Testis (tissue), 5 donors: ENCODE measurements at places on chromosomes 7 and 10. TPM values are rescaled to one million over a fixed set of nuclear protein-coding genes. Genes with fewer than 3 reads are reported as not detected.

DNA sequence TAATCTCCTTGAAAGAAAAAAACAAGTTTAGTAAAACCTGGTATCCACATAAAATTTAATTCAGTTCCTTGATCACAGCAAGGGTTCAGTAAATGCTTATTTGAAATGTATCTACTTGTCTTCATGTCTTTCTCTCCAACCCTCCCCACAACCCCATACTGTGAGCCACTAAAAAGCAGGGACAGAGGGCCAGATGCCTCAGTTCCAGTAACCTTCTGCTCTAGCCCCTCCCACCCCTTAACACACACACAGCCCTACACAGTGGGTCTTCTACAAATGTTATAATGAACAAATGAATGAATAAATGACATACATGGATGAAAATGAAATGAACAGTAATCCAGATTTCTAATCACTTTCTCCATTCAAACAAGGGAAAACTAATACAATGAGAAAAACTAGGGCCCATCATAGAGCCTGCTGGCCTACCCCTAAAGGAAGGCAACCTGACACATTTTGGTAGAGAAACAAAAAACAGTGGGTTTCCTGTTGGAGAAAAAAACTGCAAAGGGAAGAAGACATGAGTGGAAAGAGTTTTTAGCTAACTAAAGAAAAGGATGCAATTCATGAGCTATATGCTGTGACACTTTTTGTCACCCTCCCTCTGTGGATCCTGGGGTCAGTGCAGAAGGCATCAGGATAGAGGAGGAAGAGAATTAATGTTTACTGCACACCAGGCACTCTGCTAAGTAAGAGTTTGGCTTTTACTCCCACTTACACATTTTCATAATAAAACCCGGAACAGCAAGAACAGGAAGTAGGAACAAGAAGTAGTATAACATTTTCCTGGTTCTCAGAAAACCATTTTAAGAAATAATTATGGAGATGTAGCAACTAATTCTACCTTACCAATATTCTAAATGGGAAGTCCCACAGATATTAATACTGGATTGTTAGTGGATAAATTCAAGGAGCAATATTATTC is 38.1 kb downstream of the ELMO1 start:
- no peaks in the 10 kb centered on the region for H3K36me3 ChIP-seq
- H3K27me3 ChIP-seq, result no peaks in the 10 kb centered on the region
- peaks cover 7% of the 10 kb centered on the region for H3K4me1 ChIP-seq
- no peak for DNase-seq

GRCh38 chr10:125684581-125684980 is 1.6 kb upstream of the TEX36 start:
- DNase-seq, result no peak
- no peaks in the 10 kb centered on the region for H3K4me1 ChIP-seq
- no peaks in the 10 kb centered on the region for H3K36me3 ChIP-seq
- H3K27ac ChIP-seq, result no peak overlapping the region

Gene SKIDA1
- 6.9 TPM for total RNA-seq

Gene PWWP2B
- total RNA-seq, result 32.6 TPM

Gene VENTX
- 3.5 TPM for total RNA-seq

Gene CYP3A5
- 0.63 TPM for total RNA-seq

Gene HOXA7
- total RNA-seq, result 3.1 TPM
